ENCODE measurements at places on chromosomes 7 and 10. TPM values are rescaled to one million over a fixed set of nuclear protein-coding genes. Genes with fewer than 3 reads are reported as not detected.

Gene VPS37D
- total RNA-seq: 3.3 TPM

Gene TMEM139
- total RNA-seq: 3.9 TPM

Gene CLCN1
- total RNA-seq: not detected

Gene FEZF1
- total RNA-seq: not detected

Gene HDAC9
- total RNA-seq: 10.1 TPM

Gene CSGALNACT2
- total RNA-seq: 6.1 TPM

Gene BUD31
- total RNA-seq: 28.6 TPM

Gene TMEM229A
- total RNA-seq: 0.23 TPM

Gene P4HA1
- 63.7 TPM for total RNA-seq

Gene TAS2R41
- 0.25 TPM for total RNA-seq

Gene PLAU
- 0.67 TPM for total RNA-seq

Gene ZNF775
- 3.1 TPM for total RNA-seq

Gene PKD2L1
- 0.08 TPM for total RNA-seq

Gene ECHDC3
- 6.1 TPM for total RNA-seq

Gene EXOSC1
- total RNA-seq: 11.2 TPM

Gene ABCB1
- total RNA-seq: 53.2 TPM

Gene CPXM2
- total RNA-seq: 0.05 TPM

Gene RASSF4
- total RNA-seq: 8.2 TPM

Gene CCDC136
- total RNA-seq: 0.59 TPM

Gene ITPRID1
- total RNA-seq: not detected

Gene PGAM2
- total RNA-seq: 0.42 TPM

Data from liver (tissue), 10 donors.